ENCODE measurements at places on chromosomes 11 and 22.

DNA sequence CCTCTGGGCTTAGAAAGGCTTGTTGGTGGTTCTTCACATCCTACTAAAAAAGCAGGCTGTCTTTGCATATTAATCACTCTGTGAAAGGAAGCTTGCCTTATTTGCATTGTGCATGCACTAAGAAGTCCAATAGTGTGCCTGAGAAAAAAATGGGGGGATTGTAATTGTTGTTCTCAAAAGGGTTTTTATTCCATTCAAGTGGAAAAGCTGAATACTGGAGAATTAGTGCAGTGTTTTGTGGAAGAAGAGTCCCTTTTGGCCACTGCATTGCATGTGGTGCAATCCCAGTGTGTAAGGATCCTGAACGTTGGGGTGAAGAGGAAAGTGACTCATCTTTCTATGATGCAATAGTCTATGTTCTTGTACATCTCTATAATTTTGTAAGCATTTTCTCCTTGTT is 16.5 kb downstream of the NCAM1 start:
- no peak for DNase-seq

DNA sequence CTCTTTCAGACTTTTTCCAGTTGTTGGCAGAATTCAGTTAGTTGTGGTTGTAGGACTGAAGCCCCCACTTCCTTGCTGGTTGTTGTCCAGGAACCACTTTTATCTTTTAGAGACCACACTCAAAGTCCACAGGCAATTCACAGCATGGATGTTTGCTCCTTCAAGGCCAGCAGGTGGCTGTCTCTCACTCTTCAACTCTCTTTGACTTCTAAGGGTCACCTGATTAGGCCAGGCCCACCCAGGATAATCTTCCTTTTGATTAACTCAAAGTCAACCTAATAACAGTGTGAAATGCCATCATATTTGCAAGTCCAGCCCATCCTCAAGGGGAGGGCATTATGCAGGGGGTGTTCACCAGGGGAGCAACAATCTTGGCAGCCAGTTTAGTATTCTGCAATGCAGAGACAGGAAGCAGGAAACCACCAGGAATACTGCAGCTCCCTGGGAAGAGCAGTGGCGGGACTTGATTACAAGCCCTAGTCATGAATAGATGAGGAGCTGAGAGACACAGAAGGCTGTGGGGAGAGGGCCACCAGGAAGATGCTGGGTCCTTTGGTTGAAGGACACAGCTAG is 52.4 kb downstream of the LRRC74B start:
- DNase-seq: no peak

DNA sequence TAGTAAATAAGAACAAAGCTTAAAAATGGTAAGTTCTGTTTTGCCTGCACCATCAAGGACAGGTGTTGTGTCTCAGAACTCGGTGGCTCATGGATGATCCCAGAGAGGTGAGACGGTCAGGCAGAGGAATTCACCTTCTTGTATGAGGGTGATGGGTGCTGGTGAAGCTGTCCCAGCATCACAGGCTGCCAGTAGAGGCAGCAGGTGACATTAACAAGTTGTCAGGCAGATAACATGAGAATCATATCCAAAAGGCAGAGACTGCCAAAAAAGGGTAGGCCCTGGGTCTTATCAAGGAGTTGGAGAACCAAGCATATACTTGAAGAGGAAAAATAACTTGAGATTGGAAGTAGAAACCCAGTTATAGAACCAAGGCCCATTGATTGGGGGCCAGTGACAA is 437.8 kb downstream of the DYNC2H1 start:
- DNase-seq: no peak

- no peak for DNase-seq
These were observed 64.5 kb downstream of the TP53I11 start for GRCh38 chr11:44885919-44886789.

GRCh38 chr11:10858439-10859325 is 829 bp upstream of the ZBED5 start:
- DNase-seq: no peak

- DNase-seq: no peak
These were observed 44.6 kb downstream of the FZD4 start for GRCh38 chr11:86910592-86910991.

- DNase-seq: no peak
These were observed 30.7 kb upstream of the ARFGAP3 start for GRCh38 chr22:42887523-42888507.

- DNase-seq: no peak
These were observed 105.1 kb downstream of the RRAS2 start for GRCh38 chr11:14253840-14254239.

GRCh38 chr11:64090806-64091516 is 55.2 kb downstream of the FLRT1 start:
- DNase-seq: no peak

GRCh38 chr22:42721045-42721434 is 370 bp upstream of the A4GALT start:
- DNase-seq: no peak

- no peak for DNase-seq
These were observed 157.4 kb downstream of the COMMD9 start for GRCh38 chr11:36131721-36132397.

GRCh38 chr11:124277804-124278203 is 21.6 kb downstream of the OR8G5 start:
- no peak for DNase-seq

DNA sequence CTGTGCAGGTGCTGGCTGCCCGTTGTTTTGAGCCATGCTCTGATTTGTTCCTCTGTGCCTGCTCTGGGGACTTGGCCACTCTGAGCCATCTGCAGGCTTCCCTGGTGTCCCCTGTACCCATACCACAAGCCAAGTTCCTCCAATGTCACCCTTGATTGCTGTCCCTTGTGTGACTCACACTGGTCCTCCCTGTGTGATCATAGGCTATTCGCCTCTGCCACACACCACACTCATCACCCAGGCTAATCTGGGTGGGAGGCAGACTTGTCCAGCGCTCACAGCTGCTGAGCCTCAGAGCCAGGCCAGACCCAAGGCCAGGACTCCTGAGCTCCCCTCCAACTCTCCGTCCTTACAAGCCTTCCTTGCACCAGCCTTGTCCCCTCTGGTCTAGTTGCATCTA is 31.7 kb downstream of the IGF2 start:
- DNase-seq: no peak

- DNase-seq: no peak
These were observed 67.2 kb downstream of the C11orf91 start for GRCh38 chr11:33633251-33634003.

- DNase-seq: no peak
These were observed 39.2 kb upstream of the CDON start for GRCh38 chr11:126101930-126102283.

DNA sequence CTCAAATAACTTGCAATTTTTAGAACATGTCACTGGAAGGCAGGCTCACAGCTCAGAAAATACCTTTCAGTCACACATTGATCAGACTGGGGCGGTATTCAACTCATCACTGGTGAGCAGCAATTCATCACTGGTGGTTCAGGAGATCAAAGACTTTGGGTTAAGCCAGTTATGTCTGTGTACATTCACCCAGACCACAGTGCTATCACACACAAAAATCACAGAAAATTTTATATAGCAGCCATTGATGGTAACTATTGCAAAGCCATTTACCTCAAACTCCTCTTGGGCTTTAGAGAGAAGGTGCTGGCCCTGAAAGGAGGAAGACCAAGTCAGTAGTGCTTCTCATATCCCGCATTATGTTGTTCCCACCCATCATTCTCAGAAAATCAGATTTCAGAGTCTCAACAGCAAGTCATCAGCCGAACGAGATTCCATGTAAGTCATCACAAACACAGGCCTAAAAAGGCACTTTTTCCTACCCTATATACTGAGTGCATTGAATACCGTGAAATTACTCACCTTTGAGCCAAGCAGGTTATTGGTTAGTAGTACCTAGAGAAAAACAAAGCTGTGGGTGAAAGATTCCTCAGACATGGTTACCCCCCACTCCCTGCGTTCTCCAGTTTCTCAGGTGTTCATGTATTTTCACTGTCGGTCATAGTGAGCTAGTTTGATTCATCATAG is 14.0 kb upstream of the WDR74 start:
- no peak for DNase-seq

GRCh38 chr11:107157146-107157808 is 139.0 kb upstream of the GUCY1A2 start:
- no peak for DNase-seq

- no peak for DNase-seq
These were observed 12.8 kb downstream of the DGCR2 start for GRCh38 chr22:19109198-19110063.

DNA sequence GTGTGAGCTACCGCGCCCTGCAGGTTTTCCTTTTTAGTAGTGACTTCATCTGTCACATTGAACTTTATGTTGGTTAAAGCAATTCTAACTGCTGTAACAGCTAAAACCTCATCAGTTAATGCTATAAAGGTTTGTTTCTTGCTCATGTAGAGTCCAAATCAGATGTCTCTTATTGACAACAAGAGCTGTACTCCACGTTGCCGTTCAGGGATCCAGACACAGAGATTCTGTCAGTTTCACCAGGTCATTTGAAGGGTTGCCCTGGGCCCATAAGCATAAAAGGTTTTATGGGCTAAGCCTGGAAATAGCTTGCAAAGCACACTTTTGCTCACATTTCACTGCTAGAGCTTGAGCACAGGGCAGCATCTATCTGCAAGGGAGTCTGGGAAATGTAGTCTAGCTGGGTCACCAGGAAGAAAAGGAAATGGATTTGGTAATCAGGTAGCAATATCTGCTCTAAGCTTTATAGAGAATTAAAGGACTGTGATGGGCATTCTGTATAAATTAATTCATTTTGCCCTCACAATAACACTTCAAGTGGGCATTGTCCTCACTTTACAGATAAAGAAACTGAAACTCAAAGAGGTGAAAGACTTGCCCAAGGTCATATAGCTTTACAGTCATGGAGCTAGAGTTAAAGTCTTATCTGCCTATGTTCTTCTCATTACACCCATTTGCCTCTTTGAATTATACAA is 25.2 kb upstream of the PTPRJ start:
- DNase-seq: no peak

GRCh38 chr22:37232140-37232998 is 11.7 kb downstream of the RAC2 start:
- peak; percentile 70 for DNase-seq

DNA sequence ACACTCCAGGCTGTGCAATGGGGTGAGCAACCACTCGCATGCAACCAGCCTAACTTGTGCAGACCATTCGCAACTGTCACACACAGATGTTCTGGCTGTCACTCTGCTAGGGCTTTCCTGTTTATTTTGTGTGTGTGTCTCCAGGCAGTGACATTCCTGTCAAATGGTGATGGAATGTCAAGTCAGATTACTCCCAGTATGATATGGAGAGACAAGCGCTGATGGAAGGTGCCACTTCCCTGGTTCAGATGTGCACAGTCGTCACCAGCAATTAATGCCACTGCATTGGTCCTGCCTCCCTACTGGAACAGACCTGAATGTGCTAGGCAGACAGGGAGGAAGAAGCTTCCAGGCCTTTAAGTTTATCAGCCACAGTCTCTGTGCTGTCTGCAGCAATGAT is 442.4 kb upstream of the ISX start:
- DNase-seq: no peak

DNA sequence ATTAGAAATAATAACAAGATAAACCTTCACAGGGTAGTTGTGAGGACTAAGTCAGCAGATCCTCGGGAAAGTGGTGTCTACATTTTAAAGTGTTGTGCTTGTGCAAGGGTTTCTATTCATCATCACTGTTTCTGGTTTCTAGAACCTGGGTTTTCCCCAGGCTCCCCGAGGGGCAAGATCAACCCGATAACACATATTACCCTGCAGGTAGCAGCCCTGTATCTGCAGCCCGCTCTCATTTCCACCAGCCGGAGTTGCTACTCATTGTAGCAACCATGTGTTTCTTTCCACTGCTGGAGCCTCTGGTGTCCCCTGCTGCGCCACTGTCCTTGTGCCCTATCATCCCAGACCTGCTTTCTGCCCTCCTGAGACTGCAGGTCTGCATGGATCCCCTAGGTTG is 67.0 kb downstream of the MIAT start:
- DNase-seq: no peak

- no peak for DNase-seq
These were observed 122.0 kb downstream of the MPPED1 start for GRCh38 chr22:43533656-43534428.

GRCh38 chr11:7609015-7609414 is 64.3 kb downstream of the CYB5R2 start:
- DNase-seq: no peak

- DNase-seq: no peak
These were observed 18.8 kb downstream of the PRPF19 start for GRCh38 chr11:60887556-60887955.

- DNase-seq: no peak
These were observed 15.2 kb downstream of the NRIP3 start for GRCh38 chr11:8988329-8989234.

DNA sequence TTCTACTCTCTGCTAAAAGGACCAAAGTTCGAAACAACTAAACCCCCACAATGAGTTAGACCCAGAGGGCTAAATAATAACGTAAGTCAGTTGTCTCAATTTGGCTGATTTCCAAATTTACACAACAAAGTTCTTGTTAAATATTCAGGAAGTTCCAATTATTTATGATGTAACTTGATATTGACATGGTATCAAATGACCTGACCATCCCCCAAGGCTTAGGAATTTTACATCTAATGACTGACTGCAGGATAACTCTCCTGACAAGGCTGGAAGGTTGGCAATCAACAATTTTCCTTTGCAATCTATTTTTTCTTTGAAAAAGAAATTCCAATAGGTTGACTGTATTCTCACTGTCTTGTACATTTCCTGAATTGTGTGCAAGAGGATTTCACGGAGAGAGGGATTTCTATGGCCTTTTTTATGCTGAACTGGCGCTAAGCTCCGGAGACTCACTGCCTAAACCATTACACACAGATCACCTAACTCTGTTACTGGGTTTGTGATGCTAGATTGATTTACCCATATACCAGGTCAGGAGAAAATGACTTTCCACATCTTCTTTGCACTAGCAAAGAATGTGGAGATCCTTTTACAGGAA is 9.6 kb upstream of the CDON start:
- DNase-seq: no peak

DNA sequence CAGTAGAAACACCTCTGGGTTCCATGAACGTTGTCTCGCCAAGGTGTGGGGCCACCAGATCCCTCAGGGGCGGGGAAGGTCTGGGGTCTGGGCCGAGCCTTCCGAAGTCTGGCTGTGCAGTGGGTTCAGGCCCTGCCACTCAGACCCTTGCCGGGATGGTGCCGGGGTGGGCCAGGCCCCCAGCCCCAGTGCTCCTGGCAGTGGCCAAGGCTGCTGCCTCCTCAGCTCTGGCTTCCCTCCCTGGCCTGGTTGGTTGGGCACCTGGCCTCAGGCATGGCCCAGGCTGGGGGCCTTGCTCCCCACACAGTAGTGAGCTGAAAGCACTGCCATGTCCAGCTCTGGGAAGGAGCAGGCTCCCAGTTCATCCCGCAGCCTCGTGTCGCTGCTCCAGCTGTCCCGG is 48.2 kb upstream of the PPARA start:
- DNase-seq: no peak

- no peak for DNase-seq
These were observed 77.2 kb upstream of the UBASH3B start for GRCh38 chr11:122578171-122578825.

DNA sequence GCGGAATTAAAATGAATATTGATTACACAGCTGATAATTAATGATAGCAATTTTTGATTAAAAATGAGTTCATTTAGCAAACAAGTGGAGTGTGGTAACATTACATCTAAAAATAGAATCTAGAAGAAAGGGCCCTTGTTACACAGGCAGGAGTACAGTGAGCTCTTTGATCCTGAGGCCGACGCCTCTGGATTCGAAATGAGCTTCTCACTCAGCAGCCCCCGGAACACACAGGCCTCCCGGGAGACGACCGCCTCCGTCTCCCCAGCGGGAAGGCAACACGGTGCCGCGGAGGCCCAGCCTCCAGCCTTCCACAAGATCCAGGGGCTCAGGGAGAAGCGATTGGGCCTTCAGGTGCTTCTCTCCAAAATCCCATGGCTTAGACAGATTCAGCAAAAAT is 379.1 kb downstream of the BRD1 start:
- no peak for DNase-seq

Data from activated CD8-positive, alpha-beta memory T cell treated with anti-CD3 and anti-CD28 coated beads for 24 hours (primary cell).